ENCODE measurements at places on chromosomes 1 and 21.
A peak's percentile ranks its signal among the peaks of the same experiment; 100 is the strongest.

- DNase-seq: no peak
Observed at GRCh38 chr1:183869664-183870063, 64.7 kb downstream of the RGL1 start.

DNA sequence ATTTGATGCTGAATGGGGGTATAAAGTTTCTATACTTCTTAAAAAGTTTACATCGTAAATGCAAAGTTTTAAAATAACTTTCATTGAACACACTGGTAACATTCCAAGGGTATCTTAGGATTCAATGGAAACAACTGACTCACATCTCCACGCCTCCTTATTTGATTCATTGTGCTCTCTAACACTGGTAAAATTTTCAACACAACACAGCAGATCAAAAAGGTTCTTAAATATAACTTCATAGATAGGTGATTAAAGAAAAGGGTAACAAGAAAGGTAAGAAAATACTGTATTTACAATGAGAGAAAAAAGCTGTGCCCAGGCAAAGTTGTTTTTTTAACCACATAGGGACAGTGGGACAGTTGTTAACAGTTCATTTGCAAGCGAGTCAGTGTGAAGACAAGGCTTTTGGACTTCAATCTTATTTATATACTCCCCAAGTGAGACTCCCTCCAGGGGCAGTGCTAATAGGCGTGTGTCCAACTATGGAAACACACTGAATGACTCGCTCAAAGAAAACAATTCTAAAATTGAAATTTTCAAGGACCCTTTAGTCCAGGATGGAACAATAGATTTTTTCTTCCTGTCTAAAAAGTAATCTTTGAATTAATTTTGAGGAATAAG lies 140.5 kb downstream of the TIAM1 start:
- no peak for DNase-seq

GRCh38 chr1:153539395-153540093 lies 1.2 kb downstream of the S100A5 start:
- peak; percentile 11 for DNase-seq

DNA sequence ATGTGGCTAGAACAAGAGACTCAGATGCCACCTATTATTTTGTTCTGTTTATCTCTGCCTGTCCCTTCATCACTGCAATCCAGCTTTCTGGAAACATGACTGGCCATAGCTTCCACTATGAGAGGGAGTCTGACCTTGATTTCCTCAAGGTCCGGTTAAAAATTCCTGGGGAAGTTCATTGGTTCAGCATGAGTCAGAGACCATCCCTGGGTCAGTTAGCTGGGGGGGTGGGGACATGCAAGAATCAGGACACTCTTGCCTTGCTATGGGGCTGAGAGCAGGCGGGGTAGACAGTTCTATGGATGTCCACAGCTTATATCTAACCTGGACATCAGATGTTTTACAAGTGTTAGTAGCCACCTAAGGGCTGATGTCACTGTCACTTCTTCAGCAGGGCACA lies 81.1 kb downstream of the TENT5C start:
- DNase-seq: no peak

DNA sequence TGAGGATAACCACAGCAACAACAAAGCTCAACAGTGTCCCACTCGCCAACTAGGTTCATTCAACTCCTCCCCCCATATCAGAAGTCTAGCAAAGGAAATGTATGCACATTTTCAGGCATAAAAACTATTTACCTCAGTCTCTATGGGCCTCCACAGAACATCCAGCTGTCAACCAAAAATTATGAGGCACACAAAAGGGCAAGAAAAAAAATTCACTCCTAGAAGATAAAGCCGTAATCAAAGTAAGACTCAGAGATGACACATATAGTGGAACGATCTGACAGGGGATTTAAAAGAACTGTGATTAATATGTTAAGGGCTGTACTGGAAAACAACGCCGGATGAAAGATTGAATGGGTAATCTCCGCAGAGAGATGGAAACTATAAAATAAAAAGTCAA lies 158.7 kb downstream of the NTPCR start:
- no peak for DNase-seq

DNA sequence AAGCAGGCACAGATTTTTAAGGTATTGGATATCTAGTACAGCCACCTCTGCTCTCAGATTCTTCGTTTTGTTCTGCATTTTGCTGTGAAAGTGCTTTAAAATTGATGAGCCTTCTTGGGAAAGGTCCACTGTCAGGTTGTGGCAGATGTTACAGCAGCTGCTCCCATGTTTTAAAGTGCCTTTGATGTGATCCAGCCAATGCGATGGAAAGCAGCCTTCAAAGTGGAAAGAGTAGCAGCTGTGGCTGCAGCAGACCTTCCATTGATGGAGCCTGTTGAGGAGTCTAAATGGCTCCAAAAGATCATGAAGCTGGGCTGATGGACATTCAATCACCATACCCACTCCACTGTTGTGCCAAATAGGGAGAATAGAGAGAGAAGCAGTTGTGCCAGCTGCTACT lies 816.9 kb downstream of the PLA2G4A start:
- no peak for DNase-seq

GRCh38 chr1:161086457-161086856 lies 2.9 kb downstream of the NECTIN4 start:
- DNase-seq: no peak

GRCh38 chr1:67355745-67356424 lies 48.2 kb downstream of the IL12RB2 start:
- no peak for DNase-seq

GRCh38 chr1:28412731-28413130 lies 43.2 kb downstream of the PHACTR4 start:
- DNase-seq: no peak

- no peak for DNase-seq
Observed at GRCh38 chr1:239718997-239719628, 332.7 kb downstream of the CHRM3 start.

- DNase-seq: peak; percentile 35
Observed at GRCh38 chr1:166479052-166479631, 312.3 kb upstream of the FAM78B start.

- DNase-seq: no peak
Observed at GRCh38 chr1:236699366-236699765, 13.1 kb downstream of the ACTN2 start.

DNA sequence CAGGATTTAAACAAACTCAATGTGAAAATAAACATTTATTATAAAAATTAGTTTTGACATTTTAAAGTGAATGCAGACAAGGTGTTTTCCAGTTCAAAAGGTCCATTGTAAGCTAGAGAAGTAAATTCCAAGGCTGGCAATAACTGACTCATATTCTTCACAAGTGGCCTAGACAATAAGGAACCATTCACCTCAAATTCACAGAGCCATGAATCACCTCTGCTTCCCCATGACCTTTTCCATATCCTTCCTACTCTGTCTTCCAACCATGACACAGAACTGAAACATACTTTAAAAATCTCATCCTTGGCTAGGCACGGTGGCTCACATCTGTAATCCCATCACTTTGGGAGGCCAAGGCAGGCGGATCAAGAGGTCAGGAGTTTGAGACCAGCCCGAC lies 24.8 kb downstream of the F11R start:
- no peak for DNase-seq

GRCh38 chr1:66394603-66395002 lies 139.3 kb upstream of the SGIP1 start:
- DNase-seq: no peak

- DNase-seq: no peak
Observed at GRCh38 chr1:167689567-167689920, 32.2 kb upstream of the MPZL1 start.

DNA sequence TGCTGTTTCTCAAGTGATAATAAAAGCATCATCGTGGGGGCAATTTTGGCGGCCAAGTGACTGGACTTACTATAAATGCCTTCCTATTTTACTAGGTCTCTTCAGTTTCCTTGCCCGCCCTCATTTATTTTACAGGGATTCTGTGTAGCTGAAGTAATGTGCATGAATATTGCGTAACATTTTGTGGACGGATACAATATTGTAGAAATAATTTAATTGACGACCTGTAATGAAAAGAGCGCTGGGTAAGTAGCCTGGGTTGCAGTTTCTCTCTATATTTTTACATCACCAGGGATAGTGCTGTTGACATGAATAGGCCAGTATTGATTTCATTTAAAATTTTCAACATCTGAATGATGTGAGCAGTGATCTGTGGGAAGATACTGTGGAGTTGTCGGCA lies 28.1 kb upstream of the LMO4 start:
- DNase-seq: no peak

- DNase-seq: no peak
Observed at GRCh38 chr1:88746916-88747315, 62.8 kb downstream of the PKN2 start.

DNA sequence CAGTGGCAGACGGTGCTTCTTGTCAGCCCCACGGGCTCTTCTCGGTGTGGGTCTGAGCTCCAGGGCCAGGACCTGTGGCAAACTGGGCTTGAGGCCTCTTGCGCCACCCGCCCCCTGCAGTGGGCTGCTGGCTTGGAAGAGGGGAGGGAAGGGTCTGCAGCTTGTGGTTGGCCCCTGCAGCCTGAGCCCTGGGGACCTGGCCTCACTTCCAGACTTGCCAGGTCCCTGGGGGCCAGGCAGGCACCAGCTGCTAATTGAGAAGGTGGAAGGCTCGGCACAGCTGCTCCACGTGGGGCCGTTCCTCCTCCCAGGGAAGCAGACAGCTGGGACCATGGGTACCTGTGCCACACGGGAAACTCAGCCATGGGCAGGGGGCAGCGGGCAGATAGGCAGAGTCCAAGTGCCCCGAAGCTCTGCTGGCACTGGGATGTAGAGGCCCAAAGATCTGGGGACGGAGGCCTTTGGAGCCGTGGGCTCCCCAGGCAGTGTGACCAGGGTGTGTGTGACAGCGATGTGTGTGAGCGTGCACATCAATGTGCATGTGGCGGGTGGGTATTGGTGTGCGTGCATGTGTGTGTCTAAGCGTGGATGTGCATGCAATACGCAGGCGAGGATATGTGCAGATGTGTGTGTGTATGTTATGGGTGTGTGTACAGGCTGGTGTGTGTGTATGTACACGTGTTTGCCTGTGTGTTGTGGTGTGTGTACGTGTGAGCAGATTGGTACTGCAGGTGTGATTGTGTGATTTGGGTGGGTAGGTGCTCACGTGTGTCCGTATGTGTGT lies 39.3 kb downstream of the TP73 start:
- no peak for DNase-seq

DNA sequence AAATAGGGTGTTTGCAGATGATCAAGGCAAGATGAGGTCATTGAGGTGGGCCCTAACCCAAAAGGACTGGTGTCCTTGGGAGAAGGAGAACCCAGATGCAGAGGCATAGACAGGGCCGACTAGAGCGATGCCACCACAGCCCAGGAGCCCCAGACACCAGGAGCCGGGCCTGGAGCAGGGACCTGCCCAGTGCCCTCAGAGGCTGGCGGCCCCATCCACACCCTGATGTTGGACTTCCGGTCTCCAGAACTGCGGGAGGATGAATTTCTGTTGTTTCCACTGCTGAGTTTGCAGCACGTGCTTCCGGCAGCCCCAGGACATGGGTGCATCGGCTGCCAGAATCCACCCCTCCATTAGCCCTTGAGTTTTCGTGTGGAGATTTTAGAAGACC lies 7.2 kb upstream of the ACTRT2 start:
- no peak for DNase-seq

DNA sequence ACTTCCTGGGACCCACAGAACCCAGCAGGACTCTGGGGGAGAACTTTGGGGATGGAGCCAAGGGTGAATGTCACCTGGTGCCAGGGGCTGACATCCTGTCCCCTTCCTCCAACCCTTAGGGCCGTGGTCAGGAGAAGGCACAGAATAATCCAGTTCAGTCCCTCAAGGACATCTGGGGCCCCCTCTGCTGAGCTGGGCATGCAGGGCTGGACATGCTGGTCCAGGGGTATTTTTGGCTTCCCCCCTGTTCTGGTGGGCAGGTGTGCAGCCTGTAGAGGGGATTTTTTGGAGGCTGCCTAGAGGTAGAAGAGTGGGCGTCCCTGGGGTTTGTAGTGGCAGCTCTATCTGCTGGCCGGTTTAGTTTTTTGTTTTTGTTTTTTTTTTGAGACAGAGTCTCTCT lies 3.4 kb upstream of the CROCC start:
- no peak for DNase-seq

DNA sequence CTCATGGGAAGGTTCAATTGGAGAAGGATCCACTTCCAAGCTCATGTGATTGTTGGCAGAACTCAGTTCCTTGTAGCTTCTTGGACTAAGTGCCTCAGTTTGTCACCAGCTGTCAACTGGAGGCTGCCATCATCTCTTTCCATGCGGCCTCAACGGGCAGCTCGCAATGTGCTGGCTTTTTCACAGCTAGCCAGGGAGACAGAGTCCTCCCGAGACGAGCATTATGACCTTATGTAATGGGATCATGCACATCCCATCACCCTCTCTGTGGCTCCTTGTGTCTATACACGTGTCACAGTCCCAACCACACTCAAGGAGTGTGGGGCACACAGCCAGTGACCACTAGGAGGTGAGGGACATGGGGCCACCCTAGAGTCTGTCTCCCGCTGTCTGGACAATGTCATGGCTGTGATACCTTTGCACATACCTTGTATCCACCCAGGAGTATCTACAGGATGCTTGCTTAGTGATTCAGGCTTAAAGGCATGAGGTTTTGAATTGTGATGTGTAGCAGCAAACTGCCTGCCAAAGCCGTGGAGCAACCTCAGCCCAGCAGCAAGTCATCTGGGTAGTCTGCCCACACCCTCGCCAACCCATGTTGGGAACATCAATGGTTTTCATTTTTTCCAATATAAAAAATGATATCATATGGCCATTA lies 3.9 kb upstream of the KRTAP10-6 start:
- DNase-seq: no peak

GRCh38 chr1:171654201-171654941 lies 1.9 kb upstream of the MYOC start:
- DNase-seq: no peak

- DNase-seq: no peak
Observed at GRCh38 chr1:222750651-222751050, 13.6 kb downstream of the FAM177B start.

GRCh38 chr1:162305969-162306368 lies 70.7 kb downstream of the SPATA46 start:
- no peak for DNase-seq

GRCh38 chr21:36323032-36323431 lies 3.0 kb downstream of the MORC3 start:
- no peak for DNase-seq

GRCh38 chr1:223742856-223743517 lies 30.6 kb downstream of the CAPN2 start:
- peak; percentile 17 for DNase-seq

- DNase-seq: no peak
Observed at GRCh38 chr21:35043549-35043948, 5.6 kb downstream of the RUNX1 start.

DNA sequence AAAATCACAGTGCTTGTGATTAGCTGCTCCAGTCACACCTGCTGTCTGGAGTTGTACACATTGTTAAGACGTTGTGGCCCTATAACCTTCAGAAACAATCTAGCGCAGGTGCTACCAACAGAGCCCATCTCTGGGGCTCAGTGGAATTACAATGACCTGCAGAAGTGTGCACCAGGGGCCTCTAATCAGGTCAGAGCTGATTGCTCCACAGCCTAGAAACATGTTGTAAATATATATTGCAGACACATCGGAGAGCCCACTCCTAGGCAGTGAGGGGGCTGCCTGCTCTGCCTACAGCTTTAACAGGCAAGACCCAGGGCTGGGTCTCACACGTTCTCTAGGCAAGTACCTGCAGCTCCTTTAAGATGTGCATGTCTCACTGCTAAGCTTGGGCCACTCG lies 302.0 kb downstream of the SIPA1L2 start:
- no peak for DNase-seq

Data from NCI-H2029 treated with DMSO at 0.1 percent for 48 hours (cell line).